ENCODE measurements at places on chromosomes 6 and 20. TPM values are rescaled to one million over a fixed set of nuclear protein-coding genes. Genes with fewer than 3 reads are reported as not detected.

Gene KIF25
- total RNA-seq, result not detected

Gene LRRN4
- total RNA-seq, result 0.20 TPM

Gene GPLD1
- 10.2 TPM for total RNA-seq

Gene VGLL2
- total RNA-seq, result 2.8 TPM

Gene VIP
- 0.79 TPM for total RNA-seq

Gene ZNF311
- 1.5 TPM for total RNA-seq

Gene OPRM1
- not detected for total RNA-seq

Gene PHF3
- 69.0 TPM for total RNA-seq

Gene HM13
- 41.1 TPM for total RNA-seq

Gene KCNK16
- not detected for total RNA-seq

Gene OR12D1
- total RNA-seq, result not detected

Gene PRDM1
- 15.1 TPM for total RNA-seq

Gene GHRH
- total RNA-seq, result not detected

Gene POM121L2
- total RNA-seq, result not detected

Gene OPN5
- not detected for total RNA-seq

Gene BTN1A1
- total RNA-seq, result not detected

Gene THEMIS
- total RNA-seq, result 0.10 TPM

Gene KCNK17
- 0.10 TPM for total RNA-seq

Gene PEX3
- 21.4 TPM for total RNA-seq

Gene IPCEF1
- 2.5 TPM for total RNA-seq

Gene COL9A3
- 17.8 TPM for total RNA-seq

Gene CST2
- total RNA-seq, result not detected

Gene C20orf204
- 0.39 TPM for total RNA-seq

Gene CALHM4
- 0.79 TPM for total RNA-seq

Gene HTR1E
- total RNA-seq, result not detected

Gene SUPT3H
- total RNA-seq, result 6.9 TPM

Gene MAPK13
- total RNA-seq, result 29.5 TPM

Gene OR5V1
- total RNA-seq, result not detected

Gene LGSN
- total RNA-seq, result not detected

Gene UNC93A
- total RNA-seq, result 0.69 TPM

Gene AP5S1
- total RNA-seq, result 5.8 TPM

Gene LCA5
- 10.1 TPM for total RNA-seq

Gene FKBP1C
- not detected for total RNA-seq

Gene SSTR4
- total RNA-seq, result 0.30 TPM

Gene C6orf15
- total RNA-seq, result 4.7 TPM

Gene MACROD2
- total RNA-seq, result 17.6 TPM

Gene AGPAT4
- total RNA-seq, result 17.2 TPM

Gene MUC21
- not detected for total RNA-seq

Gene FAM83C
- 7.7 TPM for total RNA-seq

Gene NRN1
- total RNA-seq, result 19.7 TPM

Gene SPATS1
- total RNA-seq, result not detected

Gene PTCHD4
- 2.1 TPM for total RNA-seq

Gene MLN
- not detected for total RNA-seq

Gene IL17A
- not detected for total RNA-seq

Gene SS18L1
- total RNA-seq, result 18.5 TPM

Gene GSTA2
- total RNA-seq, result not detected

All from skin of body (tissue), 3 donors.